ENCODE measurements at places on chromosomes 4 and X.

- no peak for DNase-seq
Measured at GRCh38 chr4:119016636-119017035, 119.0 kb upstream of the MYOZ2 start.

GRCh38 chrX:106341823-106342222, 173.7 kb downstream of the PWWP3B start:
- no peak for DNase-seq

DNA sequence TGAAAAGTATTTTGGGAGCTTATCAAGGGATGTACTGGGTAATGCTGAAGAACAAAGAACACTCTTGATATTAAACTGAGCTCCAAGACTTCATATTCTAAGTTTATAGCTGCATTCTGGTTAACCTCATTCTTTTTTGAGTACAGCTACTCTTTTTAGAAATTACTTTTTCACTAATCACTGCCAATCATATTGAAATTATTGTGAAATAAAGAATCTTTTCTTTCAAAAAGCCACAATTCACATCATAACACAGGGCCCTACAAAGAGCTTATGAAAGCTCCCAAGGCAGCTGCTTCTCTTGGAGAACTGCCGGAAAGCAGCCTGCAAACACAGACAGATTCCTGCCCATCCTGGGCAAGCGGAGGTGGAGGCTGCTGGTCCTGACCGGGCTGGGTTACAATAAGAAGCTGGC, 121.4 kb downstream of the RNF150 start:
- no peak for DNase-seq

- DNase-seq: no peak
Measured at GRCh38 chrX:56554870-56555269, 8.6 kb upstream of the UBQLN2 start.

GRCh38 chrX:17435476-17435875, 60.5 kb downstream of the NHS start:
- no peak for DNase-seq

Data from activated CD4-positive, alpha-beta T cell treated with anti-CD3 and anti-CD28 coated beads for 1 hour (primary cell).